Right lung (tissue), 10 donors: ENCODE measurements at places on chromosomes 11 and 22.

DNA sequence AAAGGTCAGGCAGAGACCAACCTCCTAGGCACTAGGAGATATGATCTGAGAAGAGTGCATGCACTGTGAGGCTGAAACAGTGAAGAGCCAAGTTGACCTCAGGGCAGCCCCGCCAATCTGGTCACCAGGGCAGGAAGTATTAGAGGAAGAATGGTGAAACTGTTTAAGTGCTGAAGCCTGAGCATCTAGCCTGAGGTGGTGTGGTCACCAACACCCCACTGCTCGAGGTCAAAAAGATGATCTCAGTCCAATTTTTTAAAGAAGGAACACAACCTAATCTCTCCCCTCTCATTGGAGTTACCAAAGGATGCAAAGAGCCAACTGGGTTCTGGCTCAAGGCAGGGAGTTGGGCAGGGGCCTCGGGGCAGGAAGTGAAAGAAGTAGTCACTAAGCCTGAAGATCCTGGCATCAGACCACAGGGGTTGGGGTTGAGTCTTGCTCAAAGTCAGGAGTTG lies 4.0 kb downstream of the APBB1 start:
- DNase-seq = no peak

DNA sequence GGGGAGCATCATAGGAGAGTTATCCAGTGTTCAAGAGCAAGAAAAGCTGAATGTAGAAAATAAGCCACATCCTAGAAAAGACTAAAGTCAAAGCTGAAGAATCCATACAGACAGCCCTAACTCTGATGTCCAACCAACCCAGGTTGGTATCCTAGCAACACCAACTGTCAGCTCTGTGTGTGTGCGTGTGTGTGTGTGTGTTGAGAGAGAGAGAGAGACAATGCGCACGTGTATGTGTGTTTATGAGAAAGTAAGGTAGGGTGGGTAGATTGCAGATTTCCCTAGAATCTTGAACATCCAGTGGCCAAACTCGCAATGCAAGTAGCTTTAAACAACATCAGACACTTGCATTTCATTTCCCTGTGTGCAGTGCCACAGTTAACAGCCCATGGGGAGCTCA lies 274.9 kb downstream of the FAM181B start:
- no peak for DNase-seq

DNA sequence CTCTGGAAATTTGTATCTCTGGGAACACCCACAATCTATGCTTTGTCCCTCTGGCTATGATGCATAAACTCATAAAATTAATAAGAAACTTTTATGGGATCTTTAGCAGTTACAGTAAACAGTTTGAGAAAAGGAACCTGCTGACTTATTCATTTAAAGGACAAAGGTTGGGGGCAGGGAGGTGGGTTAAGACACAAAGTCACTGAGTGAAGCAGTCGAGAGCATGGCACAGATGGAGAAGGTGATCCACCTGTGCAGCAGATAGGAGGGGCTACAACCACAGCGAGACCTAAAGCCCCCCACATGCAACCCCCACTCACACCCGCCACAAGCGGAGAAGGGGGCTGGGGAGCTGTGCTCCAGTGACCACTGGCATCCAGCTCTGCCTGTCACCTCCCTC lies 45.0 kb downstream of the SMCO4 start:
- DNase-seq = no peak

GRCh38 chr11:83836883-83837654 lies 550.9 kb upstream of the CCDC90B start:
- peak; percentile 21 for DNase-seq

- no peak for DNase-seq
Measured at GRCh38 chr11:58121096-58121495, 4.2 kb downstream of the OR9I1 start.

- no peak for DNase-seq
Measured at GRCh38 chr22:35782504-35782903, 64.8 kb downstream of the APOL5 start.
